Central memory CD4-positive, alpha-beta T cell (primary cell): ENCODE measurements at places on chromosomes 7 and 10.

DNA sequence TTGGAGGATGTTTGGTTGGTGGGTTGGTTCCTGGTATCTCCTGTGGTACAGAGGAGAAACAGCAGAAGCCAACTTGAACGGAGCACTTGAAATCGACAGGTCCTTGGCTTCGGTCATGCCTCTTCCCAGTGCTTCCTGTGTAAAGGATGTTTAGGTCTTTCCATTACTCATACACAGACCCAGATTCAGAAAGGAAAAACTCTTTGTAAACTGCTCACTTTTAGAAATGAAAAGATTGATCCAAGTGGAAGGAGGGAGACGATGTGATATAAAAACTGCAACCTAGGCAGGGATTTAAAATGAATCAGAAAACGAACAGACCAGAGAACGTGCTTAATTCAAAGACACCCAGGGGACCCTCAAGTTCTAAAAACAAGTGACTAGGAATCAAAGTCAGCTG, 338.4 kb downstream of the GALNT17 start:
- no peak for DNase-seq

DNA sequence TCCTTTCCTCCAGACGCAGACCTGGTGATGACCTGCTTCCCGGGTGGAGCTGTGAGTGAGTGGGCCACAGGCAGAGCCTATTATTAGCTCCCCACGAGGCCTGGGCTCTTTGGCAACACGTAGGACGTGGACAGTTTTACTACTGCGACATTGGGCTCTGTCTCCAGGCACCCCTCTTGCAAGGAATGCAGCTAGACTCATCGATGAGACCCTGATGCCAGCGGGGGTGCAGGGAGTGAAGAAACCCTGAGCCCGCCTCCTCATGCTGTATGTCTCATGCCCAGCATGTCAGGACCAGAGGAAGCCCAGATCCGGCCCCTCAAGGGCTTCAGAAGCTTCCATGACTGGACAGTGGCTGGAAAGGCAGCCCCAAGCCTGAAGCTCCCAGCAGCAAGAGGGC, 161.9 kb downstream of the TCERG1L start:
- DNase-seq: no peak

DNA sequence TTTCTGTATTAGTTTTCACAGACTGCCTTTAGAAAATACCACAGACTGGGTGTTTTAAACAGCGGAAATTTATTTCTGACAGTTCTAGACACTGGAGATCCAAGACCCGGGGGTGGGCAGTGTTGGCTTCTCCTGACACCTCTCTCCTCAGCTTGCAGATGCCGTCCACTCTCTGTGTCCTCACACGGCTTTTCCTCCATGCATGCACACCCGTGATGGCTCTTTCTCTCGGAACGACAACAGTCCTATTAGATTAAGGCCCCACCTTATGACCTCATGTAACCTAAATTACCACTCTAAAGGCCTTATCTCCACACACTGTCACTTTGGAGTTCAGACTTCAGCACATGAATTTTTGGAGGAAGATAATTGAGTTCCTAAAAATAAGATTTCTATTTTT, 142.9 kb upstream of the VWC2 start:
- DNase-seq: no peak

DNA sequence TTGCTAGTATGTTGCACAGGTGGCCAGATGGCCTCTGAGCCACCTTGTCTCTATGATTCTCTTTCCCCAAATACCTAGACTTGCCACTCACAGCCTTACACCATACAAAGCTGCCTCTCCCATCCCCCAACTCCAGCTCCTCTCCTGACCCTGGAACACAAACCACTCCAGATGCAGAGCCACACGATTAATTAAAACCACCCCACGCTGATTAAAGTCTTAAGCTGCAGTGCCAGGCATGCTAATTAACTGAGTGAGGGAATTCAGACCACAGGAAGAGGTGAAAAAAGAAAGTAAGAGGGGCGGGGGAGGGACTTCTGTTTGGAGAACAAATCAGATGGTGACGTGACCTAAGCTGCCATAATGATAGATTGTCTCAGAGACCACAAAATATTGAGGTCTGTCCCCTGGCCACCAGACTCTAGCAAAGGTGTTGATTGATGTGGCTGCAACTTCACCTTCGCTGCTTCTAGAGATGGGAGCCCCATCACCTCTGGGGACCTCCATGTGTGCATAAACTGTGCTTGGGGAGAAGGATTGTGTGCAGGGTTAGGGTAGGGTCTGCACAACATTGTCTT, 331.3 kb downstream of the PLXNA4 start:
- no peak for DNase-seq

DNA sequence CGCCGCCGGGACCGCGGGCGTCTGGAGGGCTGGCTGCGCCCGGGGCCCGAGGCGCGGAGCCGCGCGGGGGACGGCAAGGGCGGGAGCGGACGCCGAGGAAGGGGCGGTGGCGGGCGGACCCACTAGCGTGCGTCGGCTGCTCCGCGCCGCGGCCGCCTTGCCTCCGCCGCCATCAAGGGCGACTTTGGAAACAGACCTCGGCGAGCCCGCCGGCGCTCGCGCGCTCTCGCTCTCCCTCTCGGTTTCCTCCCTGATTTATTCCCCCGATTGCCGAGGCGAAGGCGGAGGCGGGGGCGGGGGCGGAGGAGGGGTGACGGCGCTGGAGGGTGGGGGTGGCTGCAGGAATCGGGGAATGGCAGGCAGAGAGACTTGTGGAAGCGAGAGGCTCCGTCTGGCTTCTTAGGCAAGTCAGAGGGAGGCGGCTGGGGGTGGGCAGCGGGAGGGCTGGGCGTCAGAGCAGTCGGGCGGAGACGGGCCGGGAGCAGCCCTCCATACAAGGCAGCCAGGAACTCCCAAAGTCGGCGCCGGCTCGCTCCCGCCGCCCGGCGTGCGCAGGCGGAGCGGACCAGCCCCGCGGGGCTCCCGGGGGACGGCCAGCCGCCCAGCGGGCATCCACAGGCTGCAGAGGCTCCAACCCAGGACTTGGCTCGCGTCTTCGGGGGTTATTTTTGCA, at the start of gene CACNA2D1:
Gene CACNA2D1, minus strand, starts transcription at position 231 of the 673 bp plus-strand sequence.
- DNase-seq: no peak

GRCh38 chr10:120828763-120829319, 22.3 kb upstream of the WDR11 start:
- no peak for DNase-seq

DNA sequence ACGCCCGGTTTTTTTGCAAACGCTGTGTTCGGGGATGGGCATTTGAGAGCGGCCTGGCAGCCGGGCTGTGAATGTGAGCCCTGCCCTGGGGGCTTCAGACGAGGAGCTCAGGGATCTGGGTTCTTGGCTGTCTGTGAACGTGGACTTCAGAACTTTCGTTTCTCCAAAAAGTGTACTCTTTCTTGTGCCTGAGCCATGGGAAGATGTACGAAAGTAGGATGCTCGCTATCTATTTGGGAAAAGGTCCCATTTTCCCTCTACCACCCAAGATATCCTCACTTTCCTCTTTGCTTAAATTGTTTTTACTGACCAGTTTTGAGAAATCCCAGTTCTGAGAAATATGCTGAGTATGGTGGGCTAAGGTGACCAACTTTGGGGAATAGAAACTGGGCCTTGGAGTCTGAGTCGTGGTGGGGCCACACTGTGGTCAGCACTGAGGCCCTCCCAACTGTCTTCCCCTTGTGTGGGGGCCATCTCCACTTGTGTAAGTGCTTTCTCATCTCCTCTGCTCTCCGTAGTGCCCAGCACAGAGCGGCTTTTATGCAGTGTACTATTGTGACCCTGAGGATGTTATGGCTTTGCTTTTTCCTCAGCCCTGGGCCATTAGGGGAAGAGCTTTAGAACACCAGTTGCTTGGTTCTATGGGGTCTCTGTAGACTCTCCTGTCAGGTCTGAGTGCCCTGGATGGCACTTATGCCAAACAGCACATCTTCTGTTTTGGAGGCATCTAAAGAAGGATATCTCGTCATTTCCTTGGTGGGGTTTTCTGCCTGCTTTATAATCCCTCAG, 918 bp downstream of the DBNL start:
- DNase-seq: peak; percentile 18

DNA sequence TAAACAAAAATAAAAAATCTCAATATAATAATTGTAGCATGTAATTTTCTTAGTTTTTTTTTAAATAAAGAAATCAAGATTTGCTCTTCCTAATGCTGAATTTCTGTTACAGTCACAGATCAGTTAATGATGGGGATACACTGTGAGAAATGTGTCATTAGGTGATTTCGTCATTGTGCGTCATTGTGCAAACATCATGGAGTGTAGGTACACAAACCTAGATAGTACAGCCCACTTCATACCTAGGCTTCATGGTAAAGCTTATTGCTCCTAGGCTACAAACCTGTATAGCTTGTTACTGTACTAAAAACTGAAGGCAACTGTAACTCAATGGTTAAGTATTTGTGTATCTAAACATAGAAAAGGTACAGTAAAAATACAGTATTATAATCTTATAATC, 74.4 kb upstream of the LSM8 start:
- DNase-seq: no peak

DNA sequence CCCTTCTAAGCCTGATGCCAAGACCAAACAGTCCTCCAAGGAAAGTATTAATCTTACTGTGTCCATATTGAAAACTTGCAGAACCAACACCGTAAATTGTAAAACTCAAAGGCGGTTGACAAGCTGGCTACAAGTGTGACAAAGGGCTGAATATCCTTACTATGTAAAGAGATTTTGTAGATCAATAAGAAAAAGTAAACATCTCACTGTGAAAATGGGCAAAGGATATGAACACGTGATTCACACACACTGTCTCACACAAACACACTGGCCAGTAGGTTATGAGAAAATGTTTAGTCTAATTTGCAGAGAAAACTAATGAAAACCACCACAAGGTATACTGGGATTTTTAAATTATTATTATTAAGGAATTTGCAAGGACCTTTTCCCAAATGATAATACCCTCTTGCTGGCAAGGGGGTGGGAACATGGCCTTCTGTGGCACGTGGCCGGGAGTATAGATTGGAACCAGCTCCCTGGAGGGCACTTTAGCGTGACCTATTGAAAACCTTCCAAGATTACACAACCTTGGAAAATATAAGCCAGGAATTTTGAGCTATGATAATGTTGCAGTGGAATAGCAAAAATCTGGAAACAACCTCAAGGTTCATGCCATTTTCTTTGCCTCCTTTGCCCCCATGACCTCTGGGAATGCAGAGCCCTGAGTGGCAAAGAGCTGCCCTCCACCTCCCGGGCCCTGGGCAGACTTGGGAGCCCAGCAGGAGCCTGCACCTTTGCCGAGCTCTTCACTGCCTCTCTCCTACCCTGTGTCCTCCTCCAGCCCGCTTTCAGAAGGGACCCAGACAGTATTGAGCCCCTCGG, 26.2 kb upstream of the SLC29A3 start:
- no peak for DNase-seq

- no peak for DNase-seq
Measured at GRCh38 chr7:152986376-152986775, 226.8 kb downstream of the ACTR3B start.

GRCh38 chr7:125169088-125169487, 239.5 kb upstream of the POT1 start:
- no peak for DNase-seq

- DNase-seq: no peak
Measured at GRCh38 chr10:19194866-19195265, 146.3 kb downstream of the MALRD1 start.

DNA sequence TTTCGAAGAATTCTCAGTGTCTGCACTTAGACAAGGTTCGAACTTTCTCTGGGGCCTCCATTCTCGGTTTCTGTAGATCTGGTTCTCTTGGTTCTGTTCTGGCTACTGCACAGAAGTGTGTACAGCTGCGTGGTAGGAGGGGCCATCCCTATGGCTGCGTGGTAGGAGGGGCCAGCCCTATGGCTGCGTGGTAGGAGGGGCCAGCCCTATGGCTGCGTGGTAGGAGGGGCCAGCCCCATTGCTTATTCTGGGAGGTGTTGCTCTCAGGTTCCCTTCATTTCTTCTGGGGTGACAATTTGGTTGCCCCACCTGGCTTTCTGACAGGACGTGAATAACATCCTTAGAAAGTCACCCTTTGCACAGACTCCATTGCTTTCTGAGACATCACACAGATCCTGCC, 65.2 kb upstream of the CHST15 start:
- no peak for DNase-seq

DNA sequence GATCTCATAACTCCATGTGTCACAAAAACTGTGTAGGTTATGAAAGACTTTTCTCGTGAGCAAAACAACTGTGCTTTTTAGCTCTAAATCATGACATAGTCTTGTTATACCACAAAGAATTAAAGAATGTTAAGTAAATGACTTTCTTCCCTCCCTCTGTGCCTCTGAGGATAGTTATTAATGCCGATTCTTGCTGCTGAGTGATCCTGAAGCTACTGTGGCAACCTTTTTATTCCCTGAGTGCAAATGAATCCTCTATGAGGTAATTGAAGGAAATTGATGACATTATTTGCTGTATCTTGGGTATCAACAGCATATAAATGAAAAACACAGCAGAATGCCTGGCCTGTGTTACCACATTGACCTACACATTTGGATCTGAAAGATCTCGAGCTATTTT, 142.2 kb upstream of the HDAC9 start:
- no peak for DNase-seq

GRCh38 chr7:102450242-102450641, 14.4 kb downstream of the ALKBH4 start:
- peak; percentile 49 for DNase-seq

DNA sequence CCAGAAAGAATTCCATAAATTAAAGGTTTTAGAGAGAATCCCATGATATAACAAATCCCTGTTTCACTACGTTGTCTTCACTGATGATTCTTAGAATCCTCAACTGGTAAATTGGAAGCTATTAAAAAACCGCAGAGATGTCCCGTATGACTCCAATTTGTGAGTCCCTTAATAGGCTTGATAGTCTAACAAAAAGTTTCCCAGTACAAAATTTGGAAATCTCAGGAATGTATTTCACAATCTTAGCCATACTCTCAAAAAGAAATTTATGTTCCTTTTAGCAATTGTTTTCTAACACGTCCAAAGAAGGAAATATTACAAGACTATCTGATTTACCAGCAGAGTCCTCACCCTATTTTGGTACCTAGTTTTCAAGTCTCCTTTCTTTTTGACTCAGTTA, 2.5 kb downstream of the TES start:
- DNase-seq: no peak

DNA sequence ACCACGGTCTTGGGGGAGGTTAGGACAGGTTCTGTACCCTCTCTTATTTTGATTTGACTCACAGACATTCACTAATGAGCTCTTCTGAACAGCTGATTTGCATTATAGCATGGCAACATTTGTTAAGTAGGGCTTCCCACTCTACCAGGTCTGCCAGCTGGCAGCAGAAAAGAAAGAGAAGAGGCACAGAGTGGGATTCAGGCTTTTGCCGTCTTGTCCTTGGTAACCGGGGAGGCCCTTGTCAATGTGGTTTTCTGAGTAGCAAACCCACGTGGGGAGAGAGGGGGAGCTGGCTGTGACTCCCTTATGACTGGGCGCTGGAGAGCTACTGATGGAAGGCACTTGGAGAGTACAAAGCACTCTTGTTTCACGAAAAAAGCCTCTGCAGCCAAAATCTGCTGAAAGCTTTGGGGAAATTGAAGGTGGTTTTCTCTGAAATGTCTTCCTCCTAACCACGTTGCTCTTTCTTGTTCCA, 355.3 kb upstream of the GALNT17 start:
- DNase-seq: peak; percentile 52

GRCh38 chr10:58335306-58336005, 650 bp downstream of the UBE2D1 start:
- DNase-seq: peak; percentile 3
